ENCODE measurements at places on chromosomes 3 and 15.

DNA sequence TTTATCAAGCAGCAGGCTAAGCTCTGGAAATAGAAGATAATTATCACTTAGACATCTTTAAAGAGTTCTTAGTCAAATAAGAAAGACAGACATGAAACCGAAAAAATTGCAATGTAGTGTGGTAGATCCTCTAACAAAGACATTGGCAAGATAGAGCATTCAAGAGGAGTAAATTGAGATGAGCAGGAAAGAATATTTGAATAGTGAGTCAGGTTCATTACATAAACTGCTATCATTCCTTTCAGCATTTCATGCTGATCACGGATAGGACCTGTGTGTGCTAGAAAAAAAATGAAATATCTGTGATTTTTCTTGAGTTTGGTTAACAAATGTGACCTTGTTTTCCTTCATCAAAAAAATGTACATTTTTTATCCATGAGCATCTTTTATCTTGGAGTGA lies 460.9 kb downstream of the OTOL1 start:
- no peak for DNase-seq

DNA sequence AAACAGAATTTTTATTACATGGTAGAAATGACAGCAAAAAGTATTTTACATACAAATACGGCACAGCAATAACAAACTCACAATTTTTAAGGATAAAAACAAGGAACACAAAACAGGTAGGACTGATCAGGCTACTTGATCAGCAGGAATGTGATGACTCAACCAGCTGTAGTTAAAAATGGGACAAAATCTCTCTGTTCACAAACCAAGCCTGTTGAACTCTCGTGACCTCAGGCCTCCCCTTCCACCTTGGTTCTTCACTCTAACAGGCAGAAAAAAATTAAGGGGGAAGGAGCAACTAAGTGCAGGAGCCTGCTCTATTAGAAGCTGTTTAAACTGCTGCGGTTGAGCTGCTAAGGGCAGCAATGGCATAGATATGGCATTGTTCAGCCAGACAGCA lies 18.7 kb downstream of the FBXL22 start:
- no peak for DNase-seq

GRCh38 chr3:57093971-57094535 lies 33.6 kb downstream of the SPATA12 start:
- no peak for DNase-seq

GRCh38 chr3:76728426-76728825 lies 311.5 kb upstream of the ROBO2 start:
- DNase-seq, result no peak

GRCh38 chr3:177126015-177126773 lies 71.1 kb downstream of the TBL1XR1 start:
- DNase-seq, result no peak

DNA sequence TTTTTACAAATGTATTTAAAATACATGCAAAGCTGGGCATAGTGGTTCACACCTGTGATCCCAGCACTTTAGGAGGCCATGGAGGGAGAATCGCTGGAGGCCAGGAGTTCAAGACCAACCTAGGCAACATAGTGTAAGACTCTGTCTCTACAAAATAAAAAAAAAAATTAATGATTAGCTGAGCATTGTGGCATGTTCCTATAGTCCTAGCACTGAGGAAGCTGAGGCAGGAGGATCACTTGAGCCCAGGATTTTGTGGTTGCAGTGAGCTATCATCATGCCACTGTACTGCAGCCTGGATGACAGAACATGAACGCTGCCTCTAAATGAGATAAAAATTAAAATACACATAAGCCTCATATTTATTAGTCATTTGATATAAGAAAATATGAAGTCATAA lies 142.8 kb downstream of the TCF12 start:
- no peak for DNase-seq

DNA sequence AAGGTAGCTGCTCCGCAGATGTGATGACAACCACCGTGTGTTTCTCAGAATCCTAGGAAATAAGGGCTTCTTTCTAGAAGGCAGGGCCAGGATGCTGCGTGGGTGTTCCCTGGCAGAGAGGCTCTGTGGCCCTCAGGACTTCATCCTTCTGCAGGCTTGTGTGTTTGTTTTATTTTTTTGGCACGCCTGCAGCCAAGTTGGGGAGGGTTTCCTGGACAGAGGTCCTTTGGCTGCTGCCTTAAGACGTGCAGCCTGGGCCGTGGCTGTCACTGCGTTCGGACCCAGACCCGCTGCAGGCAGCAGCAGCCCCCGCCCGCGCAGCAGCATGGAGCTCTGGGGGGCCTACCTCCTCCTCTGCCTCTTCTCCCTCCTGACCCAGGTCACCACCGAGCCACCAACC lies at the start of gene CLEC3B:
TSS of gene CLEC3B (plus strand) at position 266 of the 400 bp plus-strand sequence. CDS start at position 326, 60 bp downstream.
- no peak for DNase-seq

DNA sequence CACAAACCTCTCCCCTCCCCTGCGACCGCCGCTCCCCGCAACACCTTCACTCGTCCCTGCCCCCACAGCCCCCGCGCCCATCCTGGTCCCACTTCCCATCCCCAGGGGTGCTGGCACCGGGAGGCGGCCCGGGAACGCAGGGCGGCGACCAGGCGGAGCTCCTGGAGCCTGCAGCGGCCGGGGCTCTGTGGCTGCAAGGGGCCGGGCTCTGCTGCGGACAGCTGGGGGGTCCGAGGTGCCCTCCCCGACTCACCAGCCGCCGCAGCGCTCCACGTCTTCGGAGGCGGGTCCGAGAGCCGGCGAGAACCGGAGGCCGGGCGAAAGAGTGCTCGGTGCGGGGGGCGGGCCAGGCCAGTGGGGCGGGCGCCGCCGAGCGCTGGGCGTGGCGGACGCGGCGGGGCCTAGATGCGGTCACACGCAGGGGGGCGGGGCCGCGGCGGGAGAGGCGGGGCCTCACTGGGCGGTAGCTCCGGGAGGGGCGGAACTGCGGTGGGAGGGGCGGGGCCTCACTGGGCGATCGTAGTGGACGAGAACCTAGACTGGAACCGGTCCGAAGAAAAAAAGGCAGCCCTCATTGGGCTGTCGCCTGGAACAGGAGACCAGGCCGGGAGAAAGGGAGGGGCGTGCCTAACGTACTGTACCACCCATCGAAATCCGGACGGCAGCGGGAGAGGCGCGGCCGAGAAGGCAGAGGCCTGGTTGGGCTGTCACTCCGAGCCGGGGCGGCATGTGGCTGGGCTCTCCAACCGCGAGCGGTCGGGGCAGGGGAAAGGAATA lies at the start of gene ANO10:
TSS of gene ANO10 (minus strand) at position 356 of the 777 bp plus-strand sequence. CDS start 16,159 bp downstream, outside the sequence.
- peak; percentile 100 for DNase-seq

- DNase-seq, result peak; percentile 76
Measured at GRCh38 chr3:186930641-186931531, 560 bp downstream of the ST6GAL1 start.
